H9 (cell line): ENCODE measurements at places on chromosomes 16 and 17.

DNA sequence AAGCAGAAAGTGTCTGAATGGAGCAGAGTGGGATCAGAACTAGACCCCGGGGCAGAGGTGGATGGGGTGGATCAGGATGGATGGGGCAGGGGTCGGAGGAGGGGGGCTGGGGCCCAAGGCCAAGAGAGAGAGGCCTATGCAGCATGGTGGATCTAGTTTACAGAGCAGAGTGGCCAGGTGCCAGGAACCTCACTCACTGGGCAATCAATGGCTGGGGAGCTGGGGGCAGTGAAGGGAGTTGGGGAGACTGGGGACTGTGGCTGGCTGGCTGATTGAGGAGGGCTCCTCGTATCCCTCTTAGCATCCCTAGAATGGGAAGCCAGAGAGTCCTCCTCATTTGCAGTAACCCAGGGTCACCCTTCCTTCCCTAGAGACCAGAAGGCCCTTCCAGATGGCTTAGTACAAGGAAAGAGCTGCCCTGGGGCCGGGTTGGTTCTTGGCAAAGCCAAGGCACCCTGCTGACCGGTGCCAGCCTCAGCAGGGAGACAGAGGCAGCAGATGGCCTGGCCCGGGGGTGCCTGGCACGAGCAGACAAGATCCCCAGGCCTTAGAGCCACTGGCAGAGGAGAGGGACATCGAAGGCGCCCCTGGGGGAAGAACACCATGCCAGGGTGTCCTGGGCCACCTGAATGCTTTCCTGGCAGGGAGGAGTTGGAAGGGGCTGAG lies 36.8 kb downstream of the SRCIN1 start:
- no peak for DNase-seq

GRCh38 chr17:66491213-66491612 lies 188.8 kb downstream of the PRKCA start:
- no peak for DNase-seq

- no peak for DNase-seq
Observed at GRCh38 chr17:66351033-66351432, 48.6 kb downstream of the PRKCA start.

- DNase-seq: no peak
Observed at GRCh38 chr17:411421-412120, 59.0 kb upstream of the RPH3AL start.

DNA sequence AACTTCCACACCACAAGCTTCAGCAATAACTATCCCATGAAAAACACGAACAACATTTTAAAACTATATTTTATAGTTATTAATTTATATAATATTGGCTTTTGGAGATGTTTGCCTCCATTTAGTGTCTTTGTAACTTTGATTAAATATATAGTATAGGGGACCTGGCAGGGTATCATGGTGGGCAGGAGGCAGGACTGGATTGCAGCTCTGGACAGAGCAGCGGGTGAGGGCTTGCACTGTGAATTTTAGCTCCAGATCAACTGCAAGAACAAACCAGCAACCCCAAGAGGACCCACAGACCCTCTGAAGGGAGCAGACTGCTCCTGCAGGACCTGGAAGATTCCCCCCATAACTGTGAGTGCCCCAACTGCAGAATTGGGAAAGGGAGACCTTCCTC lies 777.9 kb downstream of the KCNJ2 start:
- no peak for DNase-seq

GRCh38 chr17:38602956-38603785 lies 2.6 kb downstream of the SRCIN1 start:
- no peak for DNase-seq

- peak; percentile 33 for DNase-seq
Observed at GRCh38 chr17:82241926-82242697, 13.3 kb downstream of the SLC16A3 start.

- DNase-seq: no peak
Observed at GRCh38 chr17:77462090-77462489, 321.3 kb downstream of the SEC14L1 start.

DNA sequence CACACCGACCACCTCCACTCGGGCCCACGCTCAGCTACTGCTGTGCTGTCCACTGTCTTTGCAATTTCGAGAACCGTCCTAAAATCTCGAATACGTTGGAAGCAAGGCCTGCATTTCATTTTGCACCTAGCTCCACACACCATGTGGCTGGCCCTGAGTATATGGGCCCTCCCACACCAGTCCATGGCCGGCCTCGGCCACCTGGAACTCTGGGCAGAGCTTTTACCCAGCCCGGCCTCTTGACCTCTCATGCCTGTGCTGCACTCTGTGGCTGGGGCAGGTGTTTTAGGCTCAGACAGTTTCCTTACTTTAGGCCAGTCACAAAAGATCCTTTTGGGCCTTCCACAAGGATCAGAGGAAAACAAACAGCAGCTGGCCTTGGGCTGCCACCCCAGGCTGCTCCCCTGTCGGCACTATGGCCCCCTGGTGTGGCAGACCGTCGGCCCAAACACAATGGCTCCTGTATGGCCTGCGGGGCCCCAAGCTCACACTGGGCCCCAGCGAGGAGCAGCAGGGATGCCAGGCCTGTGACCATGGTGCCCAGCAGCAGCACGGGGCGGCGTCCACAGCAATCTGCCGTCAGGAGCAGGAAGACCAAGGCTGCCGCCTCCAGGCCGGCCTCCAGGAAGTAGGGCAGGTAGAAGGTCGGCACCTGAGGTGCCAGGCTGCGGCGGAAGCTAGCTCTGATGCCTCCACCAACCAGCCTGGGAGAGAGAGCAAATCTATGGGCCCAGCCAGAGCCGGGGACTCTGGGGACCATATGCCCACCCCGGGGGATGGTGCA lies 2.5 kb downstream of the SLC22A31 start:
- no peak for DNase-seq

DNA sequence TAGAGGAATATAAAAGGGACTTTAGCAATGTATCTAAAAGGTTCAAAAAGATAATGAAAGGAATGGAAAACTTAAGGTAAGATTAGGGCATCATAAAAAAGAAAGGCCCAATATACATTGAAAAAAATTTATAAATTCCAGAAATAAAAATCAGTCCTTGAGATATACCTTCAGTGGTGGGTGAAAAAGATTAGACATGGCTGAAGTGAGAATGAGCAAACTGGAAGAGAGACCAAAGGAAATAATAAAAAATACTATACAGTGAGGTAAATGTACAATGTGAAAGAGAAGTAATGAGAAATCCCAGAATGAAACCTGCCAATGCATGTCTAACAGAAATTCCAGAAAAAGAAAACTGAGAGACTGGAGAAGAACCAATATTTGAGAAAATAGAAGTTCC lies 42.9 kb upstream of the PMFBP1 start:
- DNase-seq: no peak

DNA sequence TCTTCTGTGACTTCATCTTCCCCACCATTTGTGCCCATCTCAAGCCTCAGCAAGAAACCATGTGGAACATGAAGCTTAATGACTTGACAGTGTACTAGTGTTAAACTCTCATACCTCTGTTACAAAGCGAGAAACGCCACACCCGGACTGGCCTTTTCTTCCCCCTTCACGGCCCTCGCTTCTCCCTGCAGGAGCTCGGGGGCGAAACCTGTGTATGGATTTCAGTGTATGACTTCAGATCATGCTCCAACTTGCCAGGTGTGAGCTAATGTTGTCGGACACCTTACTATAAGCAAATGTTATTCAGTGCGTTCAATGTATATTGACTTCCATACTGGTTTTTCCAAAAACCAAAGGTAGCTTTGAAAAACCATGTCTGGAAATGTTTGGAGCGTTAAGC lies 20.1 kb upstream of the SLC5A11 start:
- no peak for DNase-seq

- DNase-seq: no peak
Observed at GRCh38 chr16:22727285-22728166, 86.4 kb upstream of the HS3ST2 start.

GRCh38 chr17:70642059-70642458 lies 472.7 kb downstream of the KCNJ2 start:
- DNase-seq: no peak

DNA sequence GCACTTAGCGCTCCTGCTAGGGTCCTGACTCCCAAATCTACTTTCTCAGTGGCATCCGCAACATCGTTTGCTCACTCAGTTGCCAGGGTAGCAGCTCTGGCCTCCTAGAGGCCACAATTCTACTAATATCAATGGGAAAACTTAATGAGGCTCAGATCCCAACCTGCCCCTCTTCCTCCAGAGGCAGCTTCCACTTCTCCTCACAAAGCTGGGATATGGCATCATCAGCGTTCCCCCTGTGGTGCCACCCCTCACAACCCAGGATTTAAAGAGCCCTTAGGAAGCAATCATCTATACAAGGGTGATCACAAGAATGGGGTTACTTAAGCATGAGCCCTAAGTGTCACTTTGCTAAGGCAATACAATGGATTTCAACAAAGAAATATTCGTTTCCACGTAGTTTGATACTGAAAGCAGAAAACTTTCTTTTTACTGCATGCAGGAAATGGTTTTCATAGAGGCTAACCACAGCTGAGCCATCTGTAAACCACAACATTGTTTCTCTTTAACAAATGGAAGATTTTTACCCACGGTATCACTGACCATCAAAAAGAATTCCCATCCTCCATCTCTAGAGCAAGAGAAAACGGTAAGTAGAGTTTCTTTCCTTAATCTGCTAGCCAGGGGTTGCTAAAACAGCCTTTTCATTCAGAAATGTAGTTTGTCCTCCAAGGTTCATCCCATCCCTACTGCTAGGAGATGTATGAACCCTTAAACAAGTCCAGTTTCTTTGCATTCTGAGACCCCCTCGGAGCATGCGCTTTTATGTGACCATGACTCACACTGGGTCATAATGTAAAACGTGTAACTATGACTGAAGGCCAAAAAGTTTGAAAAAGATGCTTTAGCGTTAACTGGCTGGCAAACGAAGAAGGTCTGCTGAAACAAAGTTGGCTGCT lies 68.3 kb upstream of the BCAR1 start:
- DNase-seq: no peak

DNA sequence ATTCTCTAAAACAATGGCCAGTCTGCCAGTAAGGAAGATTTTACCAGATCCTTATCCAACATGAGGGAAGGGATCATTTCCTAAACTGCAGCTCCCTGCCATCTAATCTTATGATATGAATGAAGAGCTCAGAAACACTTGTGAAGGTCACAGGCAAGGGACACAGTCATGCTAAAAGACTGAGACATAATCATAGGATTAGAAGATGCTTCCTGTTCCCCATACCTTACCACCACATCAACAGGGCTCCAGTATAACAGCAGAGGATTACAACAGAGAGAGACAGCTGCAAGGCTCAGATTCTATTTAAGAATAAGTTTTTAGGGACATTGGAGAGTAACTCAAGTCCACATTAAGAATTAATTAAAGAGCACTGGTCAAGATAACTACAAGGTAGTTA lies 93.3 kb downstream of the BRIP1 start:
- DNase-seq: no peak

- DNase-seq: no peak
Observed at GRCh38 chr17:59800530-59800942, 92.2 kb downstream of the TUBD1 start.

DNA sequence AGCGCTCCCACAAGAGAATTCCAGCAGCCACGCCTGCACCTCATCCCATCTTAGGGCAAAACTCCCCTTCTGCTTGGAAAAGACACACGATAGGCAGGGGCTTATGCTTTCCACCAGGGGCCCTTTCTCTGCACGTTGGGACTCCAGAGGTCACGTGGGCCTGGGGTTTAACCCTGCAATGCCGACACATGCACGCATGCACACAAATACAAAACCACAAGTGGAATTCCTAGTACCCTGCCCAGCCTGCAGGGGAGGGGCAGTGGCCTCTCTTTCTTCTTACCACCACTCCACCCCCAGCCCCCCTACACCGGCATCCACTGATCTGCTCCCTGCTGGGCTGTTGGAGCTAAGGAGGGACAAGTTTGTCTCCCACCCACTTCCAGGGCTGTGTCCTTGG lies 16.8 kb upstream of the CCDC182 start:
- peak; percentile 52 for DNase-seq

DNA sequence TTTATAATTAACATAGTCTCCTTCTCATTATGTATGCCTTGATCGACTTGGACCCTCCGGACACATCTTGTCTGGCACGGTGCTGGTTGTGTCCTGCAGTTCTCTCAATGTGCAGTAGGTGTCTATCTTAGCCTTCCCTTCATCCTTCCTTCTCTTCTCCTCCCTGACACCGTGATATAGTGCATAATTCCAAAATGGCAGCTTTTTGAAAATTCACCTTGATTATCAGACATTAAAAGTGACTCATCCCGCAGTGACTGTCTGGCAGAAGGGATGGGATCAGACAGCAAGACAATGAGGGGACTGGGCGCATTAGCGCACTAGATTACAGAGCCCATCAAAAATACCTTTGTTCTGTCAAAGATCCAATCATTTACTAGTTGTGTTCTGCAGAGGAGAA lies 70.0 kb upstream of the PMFBP1 start:
- DNase-seq: no peak

GRCh38 chr17:81068411-81069134 lies 33.6 kb downstream of the BAIAP2 start:
- no peak for DNase-seq

DNA sequence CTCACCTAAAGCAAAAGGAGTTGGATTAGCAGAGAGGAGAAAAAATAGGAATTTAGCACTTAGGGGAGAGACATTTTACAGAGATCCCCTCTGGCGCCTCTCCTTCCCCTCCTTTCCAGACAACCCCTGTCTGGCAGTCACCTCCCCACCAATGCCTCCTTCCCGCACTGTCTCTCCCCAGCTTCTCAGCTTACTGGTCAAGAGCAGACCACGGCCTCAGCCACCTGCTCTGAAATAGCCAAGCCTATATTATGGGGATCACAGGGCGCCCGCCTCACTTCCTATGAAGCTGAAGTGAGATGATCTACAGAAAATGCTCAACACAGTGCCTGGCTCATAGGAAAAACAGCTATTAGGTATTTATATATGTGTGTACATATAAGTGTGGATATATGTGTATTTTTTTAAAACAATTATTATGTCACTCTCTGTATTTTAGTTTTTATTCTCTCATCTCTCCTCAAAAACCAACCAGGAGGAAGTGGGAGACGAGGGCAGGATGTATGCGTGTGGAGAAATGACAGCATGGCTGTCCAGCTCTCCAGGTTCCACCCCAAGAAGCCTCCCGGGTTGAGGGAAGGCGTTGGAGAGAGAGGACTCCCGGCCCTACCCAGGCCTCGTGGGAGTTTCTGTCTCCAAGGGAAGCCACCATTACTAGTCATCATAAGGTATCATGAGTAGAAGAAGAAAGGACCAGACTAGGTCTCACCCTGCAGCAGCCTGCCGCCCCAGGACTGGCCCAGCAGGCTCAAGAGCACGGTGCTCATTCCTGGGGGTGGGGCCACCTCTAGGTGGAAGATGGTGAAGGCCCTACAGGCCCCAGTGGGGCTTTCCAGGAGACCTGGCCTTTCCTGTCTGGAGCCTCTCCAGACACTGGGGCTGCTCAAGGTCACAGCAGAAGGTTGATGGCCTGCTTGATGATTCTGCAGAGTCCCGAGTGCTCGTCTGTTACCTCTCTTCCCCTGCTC lies 27.2 kb downstream of the MAP3K14 start:
- DNase-seq: no peak
